ENCODE measurements at places on chromosomes 1 and 21. TPM values are rescaled to one million over a fixed set of nuclear protein-coding genes. Genes with fewer than 3 reads are reported as not detected.
A peak's percentile ranks its signal among the peaks of the same experiment; 100 is the strongest.

DNA sequence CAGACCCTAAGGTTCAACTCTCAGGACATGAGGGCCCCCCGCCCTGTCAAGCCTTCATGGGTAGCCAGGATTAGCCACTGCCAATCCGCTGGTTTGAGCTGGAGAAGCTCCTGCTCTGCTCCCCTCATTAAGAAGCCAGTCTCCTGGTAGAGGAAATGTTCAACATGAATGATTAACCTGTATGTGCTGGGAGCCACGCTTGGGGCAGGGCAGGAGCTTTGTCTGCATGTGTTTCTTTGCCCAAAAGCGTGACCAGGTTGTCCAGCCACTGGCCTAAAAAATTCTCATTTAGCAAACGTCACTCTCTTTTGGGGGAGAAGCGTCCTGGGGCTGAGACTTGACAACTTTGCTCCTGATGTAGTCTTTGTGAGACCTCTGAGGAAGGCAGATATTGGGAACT is 96.5 kb downstream of the RRAGC start:
- H3K4me1 ChIP-seq: no peaks in the 10 kb centered on the region
- no peaks in the 10 kb centered on the region for H3K36me3 ChIP-seq
- H3K27me3 ChIP-seq: no peaks in the 10 kb centered on the region

DNA sequence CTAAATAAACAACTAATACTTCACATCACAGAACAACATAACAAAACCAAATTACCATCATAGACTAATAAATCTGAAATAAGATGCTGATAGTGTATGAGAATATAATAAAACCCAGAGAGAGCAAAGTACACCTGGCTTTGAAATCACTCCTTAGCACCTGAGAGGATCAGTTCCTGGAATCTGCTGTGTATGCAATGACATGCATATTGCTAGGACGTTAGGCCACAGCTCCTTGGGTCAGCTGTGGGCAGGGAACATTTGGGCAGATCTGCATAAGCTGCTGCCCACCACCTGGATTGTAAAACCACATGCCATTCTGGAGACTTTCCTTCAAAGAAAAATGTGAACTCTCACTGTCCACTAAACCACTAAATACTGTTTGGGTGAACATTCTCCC is 81.1 kb downstream of the NR5A2 start:
- no peak overlapping the region for H3K4me3 ChIP-seq
- H3K27ac ChIP-seq: no peak overlapping the region
- H3K4me1 ChIP-seq: no peaks in the 10 kb centered on the region
- DNase-seq: no peak

GRCh38 chr1:34844252-34844634 is 15.3 kb downstream of the SMIM12 start:
- peaks cover 24% of the 10 kb centered on the region for H3K4me1 ChIP-seq
- no peaks in the 10 kb centered on the region for H3K36me3 ChIP-seq
- H3K27ac ChIP-seq: peak overlapping the region; percentile 67
- H3K4me3 ChIP-seq: no peak overlapping the region
- no peak for DNase-seq
- no peaks in the 10 kb centered on the region for H3K27me3 ChIP-seq

DNA sequence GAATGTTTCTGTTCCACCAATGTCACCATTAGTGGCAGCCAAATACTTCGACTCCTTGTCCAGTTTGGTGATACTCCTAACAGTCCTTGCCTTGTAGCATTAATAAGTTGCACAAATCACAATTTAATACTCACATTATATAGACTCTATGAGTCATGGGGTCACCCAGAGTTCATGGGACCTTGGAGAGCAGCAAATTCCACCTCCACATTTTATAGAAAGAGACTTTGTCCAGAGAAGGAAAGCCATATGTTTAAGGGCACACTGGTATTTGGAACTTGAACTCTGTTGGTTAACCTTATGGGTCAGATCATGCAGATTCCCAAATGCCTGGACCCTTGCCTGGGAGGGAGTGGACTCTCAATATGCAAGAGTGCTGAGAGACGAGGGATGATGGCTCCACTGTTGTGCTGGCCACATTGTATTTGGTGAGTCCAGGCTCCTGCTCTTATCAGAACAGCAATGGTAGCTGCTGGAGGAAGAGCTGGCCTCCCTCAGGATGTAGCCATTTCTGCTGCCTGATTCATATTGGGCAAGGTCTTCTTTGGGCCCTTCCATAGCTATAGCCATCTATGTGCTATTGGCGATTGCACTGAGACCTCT is 30.6 kb downstream of the DNAJC6 start:
- DNase-seq: peak; percentile 60
- peak overlapping the region; percentile 27 for H3K27ac ChIP-seq
- peaks cover 25% of the 10 kb centered on the region for H3K4me1 ChIP-seq
- no peak overlapping the region for H3K4me3 ChIP-seq
- no peaks in the 10 kb centered on the region for H3K27me3 ChIP-seq
- no peaks in the 10 kb centered on the region for H3K36me3 ChIP-seq

GRCh38 chr1:171784784-171785183 is 3.3 kb downstream of the METTL13 start:
- no peaks in the 10 kb centered on the region for H3K4me1 ChIP-seq
- H3K27ac ChIP-seq: no peak overlapping the region
- H3K36me3 ChIP-seq: peaks cover 28% of the 10 kb centered on the region
- DNase-seq: no peak
- H3K4me3 ChIP-seq: no peak overlapping the region

- H3K36me3 ChIP-seq: no peaks in the 10 kb centered on the region
- no peak overlapping the region for H3K27ac ChIP-seq
- no peak overlapping the region for H3K4me3 ChIP-seq
- DNase-seq: peak; percentile 34
- H3K27me3 ChIP-seq: peaks cover 66% of the 10 kb centered on the region
Measured at GRCh38 chr1:203692565-203693470, 66.2 kb downstream of the ATP2B4 start.

GRCh38 chr1:34762474-34763141 is 3.1 kb downstream of the GJB4 start:
- no peak for DNase-seq
- H3K4me3 ChIP-seq: no peak overlapping the region
- peaks cover 2% of the 10 kb centered on the region for H3K27me3 ChIP-seq
- no peaks in the 10 kb centered on the region for H3K4me1 ChIP-seq

DNA sequence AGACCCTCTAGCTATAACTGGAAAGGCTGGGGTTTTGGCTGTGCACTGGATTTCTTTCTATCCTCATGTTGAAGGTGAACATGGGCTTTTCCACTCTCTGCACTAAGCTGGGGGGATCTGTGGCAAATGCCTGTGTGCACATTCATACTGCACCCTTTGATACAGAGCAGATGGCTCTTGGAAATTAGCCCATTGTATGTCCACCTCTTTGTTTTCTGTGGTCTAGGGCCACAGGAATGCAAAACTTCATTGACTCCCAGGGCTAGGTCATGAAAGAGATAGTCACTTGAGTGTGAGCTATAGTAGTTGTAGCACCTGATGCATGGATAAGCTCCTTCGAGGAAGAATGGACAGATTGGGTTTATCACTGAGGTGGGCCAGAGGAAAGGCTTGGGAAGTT is 5.7 kb upstream of the OR14A16 start:
- H3K4me1 ChIP-seq: no peaks in the 10 kb centered on the region
- DNase-seq: no peak
- H3K27ac ChIP-seq: no peak overlapping the region
- H3K4me3 ChIP-seq: no peak overlapping the region

- peaks cover 32% of the 10 kb centered on the region for H3K4me1 ChIP-seq
- peak; percentile 82 for DNase-seq
- H3K4me3 ChIP-seq: peak overlapping the region; percentile 10
- peak overlapping the region; percentile 87 for H3K27ac ChIP-seq
Measured at GRCh38 chr1:164602480-164603093, 43.6 kb downstream of the PBX1 start.

DNA sequence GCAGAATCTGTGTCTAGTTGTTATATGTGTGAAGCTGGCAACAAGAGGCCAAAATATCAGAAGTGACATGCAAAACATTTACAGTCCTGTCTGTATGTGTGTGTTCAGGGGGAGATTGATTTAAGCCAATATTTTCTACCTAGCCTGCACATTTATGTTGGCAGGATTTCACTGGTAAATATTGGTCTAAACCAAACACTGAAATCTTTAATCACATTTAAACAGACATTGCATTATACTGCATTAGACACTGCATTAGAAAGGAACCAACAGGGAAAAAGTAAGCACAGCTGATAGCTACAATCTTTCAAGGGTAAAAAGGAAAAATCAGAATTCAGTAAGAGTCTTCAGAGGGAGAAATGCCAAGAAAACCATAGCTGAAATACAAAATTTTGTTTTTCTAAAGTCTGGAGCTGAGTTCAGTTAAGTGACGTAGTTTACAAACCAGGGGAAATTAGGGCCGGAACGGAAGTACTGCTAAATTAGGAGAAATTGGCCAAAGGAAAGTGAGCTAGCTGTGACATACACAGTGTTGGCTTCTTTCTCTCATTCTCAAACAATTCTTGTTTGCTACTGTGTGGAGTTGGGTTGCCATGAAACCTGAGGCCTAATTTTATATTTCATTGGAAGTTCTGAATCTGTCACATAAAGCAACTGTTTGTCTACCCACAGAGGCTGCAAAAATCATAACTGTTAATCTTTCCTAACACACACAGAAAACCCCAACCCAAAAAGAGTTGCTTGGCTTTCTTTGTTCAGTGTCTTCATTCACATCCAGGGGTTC is 217.3 kb upstream of the SGIP1 start:
- H3K4me3 ChIP-seq: no peak overlapping the region
- no peaks in the 10 kb centered on the region for H3K27me3 ChIP-seq
- no peak overlapping the region for H3K27ac ChIP-seq
- no peaks in the 10 kb centered on the region for H3K36me3 ChIP-seq

DNA sequence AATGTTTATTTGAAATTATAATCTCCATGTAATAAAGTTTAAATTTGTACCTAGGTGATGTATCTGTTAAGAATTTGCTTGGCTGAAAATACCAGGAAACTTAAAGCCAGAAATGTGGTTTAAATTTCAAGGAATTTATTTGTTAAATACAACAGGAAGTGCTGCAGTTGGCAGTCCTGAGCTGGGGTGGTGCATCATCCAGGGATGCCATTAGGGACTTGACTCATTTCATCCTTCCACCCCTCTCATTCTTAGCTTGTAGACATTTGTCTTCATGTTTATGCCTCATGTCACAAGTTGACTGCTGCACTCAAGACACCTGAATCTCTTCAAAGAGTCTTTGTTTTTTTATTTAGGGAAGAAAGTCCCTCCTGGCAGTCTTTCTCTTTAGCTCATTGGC is 175.9 kb downstream of the LHX8 start:
- H3K27me3 ChIP-seq: no peaks in the 10 kb centered on the region
- no peak overlapping the region for H3K4me3 ChIP-seq
- no peaks in the 10 kb centered on the region for H3K4me1 ChIP-seq

DNA sequence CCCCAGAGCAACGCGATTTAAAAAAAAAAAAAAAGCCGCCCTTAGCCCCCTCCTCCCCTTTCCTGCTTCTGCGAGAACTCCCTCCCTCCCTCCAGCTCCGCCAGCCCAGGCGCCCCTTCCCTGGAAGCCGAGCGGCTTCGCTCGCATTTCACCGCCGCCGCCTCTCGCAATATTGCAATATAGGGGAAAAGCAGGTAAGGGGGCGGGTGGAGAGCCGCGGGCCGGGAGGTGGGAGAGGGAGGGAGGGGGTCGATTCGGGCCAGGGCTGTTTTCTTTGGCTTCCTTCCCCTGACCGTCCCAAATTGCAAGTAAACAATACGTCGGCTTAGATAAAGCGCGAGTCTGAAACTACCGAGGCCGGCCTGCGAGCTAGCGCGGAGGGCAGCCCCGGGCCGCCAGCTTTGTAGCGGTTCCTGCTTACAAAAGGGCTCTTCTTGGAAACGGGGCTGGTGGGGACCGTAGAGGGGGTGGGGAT is 408 bp downstream of the LMO4 start:
- peak overlapping the region; percentile 94 for H3K4me3 ChIP-seq
- H3K27ac ChIP-seq: peak overlapping the region; percentile 96
- H3K4me1 ChIP-seq: peaks cover 28% of the 10 kb centered on the region
- peak; percentile 70 for DNase-seq
- peaks cover 8% of the 10 kb centered on the region for H3K36me3 ChIP-seq

DNA sequence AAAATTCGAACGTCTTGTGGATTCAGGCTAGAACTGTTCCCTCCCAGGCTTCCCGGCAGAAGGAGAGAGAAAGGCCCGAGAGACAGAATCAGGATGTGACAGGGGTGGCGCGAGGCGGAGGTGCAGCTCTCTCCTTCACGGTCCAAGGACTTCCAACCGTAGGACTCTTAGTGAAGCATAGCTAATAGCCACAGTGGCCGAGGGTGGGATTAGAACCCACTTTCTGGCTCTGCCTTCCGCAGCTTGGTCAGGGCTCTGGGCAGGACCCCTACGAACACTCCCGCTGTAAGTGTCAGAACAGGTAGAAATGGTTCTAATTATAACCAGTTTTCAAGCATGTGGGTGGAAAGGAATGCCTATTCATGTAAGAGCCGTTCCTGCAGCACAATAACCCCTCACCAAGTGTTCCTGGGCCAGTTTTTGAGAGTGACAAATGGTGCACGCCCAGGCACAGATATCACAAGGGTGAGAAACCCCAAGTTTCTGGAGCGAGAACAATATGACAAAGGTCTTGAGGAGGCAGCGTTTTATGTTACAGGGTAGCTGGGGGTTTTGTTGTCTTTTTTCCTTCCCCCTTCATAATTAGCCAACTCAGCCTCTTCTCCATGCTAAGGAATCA is 86.4 kb downstream of the SYF2 start:
- no peak overlapping the region for H3K27ac ChIP-seq
- H3K27me3 ChIP-seq: no peaks in the 10 kb centered on the region
- no peak for DNase-seq
- H3K4me3 ChIP-seq: no peak overlapping the region

DNA sequence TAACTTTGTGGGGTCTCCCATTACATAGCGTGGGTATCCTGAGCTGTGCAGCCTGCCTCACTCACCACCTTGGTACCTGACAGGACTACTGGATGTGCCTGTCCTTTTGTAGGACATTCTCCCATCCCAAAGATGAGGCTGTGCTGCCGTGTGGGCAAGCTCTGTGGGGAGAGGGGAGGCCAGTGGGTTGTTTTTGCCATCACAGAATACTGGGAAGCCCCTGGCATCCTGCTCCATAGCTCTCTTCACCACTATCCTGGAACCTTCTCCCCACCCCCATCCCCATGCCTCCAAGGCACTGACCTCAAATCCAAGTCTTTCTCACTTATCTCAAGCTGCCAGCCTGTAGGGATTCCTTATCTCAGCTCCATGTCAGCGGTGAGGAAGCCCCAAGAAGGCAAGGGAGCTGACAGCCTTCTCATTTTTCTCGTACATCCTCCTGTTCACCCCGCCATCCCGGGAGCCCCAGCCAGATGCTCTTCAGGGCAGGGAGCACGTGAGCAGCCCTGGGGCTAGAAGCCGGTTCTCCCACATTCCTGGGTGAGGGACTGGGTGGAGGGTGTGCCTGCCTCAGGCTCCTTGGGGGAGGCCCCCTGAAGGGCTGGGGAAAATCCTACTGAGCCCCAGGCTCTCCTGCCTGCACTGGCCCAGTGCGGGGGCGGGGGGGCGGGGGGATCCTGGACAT is 2.4 kb upstream of the ELF3 start:
- peaks cover 28% of the 10 kb centered on the region for H3K36me3 ChIP-seq
- no peak overlapping the region for H3K4me3 ChIP-seq
- H3K27me3 ChIP-seq: no peaks in the 10 kb centered on the region

Gene PCAT6
- 19.8 TPM for total RNA-seq

Gene CD1E
- total RNA-seq: not detected

Gene SMIM1
- total RNA-seq: 28.4 TPM

Gene CENPF
- 7.0 TPM for total RNA-seq

Gene IKBKE
- 24.7 TPM for total RNA-seq

Data from cardiac muscle cell (in vitro differentiated cells and primary cell).